Hindlimb muscle (tissue), 1 donor: ENCODE measurements at places on chromosomes 12 and 14. TPM values are rescaled to one million over a fixed set of nuclear protein-coding genes. Genes with fewer than 3 reads are reported as not detected.

GRCh38 chr14:101888182-101888581 lies 76.2 kb upstream of the DYNC1H1 start:
- DNase-seq: no peak

- no peak for DNase-seq
Measured at GRCh38 chr14:70527501-70528105, 7.2 kb downstream of the ADAM20 start.

GRCh38 chr12:67348683-67349082 lies 79.5 kb downstream of the CAND1 start:
- DNase-seq: no peak

- DNase-seq: no peak
Measured at GRCh38 chr14:75371297-75371696, 56.5 kb upstream of the JDP2 start.

The TMEM52B gene
- polyA plus RNA-seq: 0.23 TPM

The MYF5 gene
- polyA plus RNA-seq: 29.5 TPM

The GZMB gene
- polyA plus RNA-seq: not detected

The UNC79 gene
- 0.58 TPM for polyA plus RNA-seq

The PLEKHD1 gene
- 0.62 TPM for polyA plus RNA-seq

The INF2 gene
- 69.9 TPM for polyA plus RNA-seq

The TUNAR gene
- not detected for polyA plus RNA-seq

The TULP3 gene
- 24.8 TPM for polyA plus RNA-seq

The TIMM9 gene
- 84.4 TPM for polyA plus RNA-seq
